Left renal cortex interstitium (tissue), 4 donors: ENCODE measurements at places on chromosomes 7 and 10.

DNA sequence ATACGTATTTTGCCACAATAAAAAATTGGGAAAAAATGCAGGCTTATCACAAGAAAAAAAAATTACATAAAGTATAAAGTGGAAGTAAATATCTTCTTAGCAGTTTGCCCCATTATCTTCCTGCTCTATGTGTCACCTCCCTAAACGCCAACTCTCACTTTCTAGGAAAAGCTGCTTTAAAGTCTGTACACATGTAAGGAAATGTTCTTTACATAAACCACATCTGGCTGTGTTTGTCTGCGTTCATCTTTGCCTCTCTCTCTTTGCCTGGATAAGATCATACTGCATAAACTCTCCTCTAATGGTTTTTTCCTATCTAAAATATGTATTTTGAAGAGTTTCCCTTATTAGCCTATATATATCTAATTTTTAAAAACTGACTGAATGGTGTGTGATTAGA lies 23.0 kb upstream of the UMAD1 start:
- no peak for DNase-seq

GRCh38 chr10:43124574-43125273 lies 13.5 kb upstream of the CSGALNACT2 start:
- no peak for DNase-seq

GRCh38 chr7:69104023-69104422 lies 494.3 kb upstream of the AUTS2 start:
- DNase-seq = no peak

- no peak for DNase-seq
Observed at GRCh38 chr7:135192914-135193536, 18.3 kb downstream of the WDR91 start.

DNA sequence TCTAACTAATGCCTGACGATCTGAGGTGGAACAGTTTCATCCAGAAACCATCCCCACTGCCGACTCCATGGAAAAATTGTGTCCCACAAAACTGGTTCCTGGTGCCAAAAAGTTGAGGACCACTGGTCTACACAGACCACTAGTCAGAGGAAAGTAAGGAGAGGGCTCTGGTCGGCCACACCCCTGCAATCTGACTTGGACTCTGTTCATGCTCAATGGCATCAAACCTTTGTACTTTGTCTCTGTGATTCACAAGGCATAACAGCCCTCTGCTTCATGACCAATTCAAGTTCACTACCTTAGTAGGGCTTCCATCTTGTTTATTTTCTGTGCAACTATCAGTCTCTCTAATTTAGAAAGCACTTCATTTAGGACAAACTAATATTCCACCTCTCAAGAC lies 1.8 kb downstream of the TUBAL3 start:
- DNase-seq = no peak

DNA sequence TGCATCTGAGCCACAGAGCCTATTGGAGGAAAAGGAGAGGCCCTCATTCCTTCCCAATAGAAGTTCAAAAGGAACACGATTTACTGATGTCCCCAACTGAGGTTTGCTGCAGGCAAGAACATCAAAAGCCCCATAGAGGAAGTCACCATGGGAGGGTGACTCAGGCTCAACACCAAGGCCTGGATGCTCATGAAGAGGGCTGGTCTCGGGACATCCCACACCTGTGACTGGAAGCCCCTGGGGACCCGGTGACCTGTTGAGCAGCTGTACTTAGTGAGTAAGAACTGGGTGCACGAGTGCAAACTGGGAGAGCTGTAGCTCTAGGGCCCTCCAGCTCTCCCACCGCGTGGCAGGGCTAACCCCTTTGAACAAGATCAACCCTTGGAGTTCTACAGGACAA lies 38.0 kb downstream of the CYTH3 start:
- DNase-seq = no peak

- DNase-seq = no peak
Observed at GRCh38 chr10:96660297-96660696, 60.0 kb downstream of the PIK3AP1 start.

- no peak for DNase-seq
Observed at GRCh38 chr10:73991203-73991883, 6.6 kb upstream of the VCL start.

DNA sequence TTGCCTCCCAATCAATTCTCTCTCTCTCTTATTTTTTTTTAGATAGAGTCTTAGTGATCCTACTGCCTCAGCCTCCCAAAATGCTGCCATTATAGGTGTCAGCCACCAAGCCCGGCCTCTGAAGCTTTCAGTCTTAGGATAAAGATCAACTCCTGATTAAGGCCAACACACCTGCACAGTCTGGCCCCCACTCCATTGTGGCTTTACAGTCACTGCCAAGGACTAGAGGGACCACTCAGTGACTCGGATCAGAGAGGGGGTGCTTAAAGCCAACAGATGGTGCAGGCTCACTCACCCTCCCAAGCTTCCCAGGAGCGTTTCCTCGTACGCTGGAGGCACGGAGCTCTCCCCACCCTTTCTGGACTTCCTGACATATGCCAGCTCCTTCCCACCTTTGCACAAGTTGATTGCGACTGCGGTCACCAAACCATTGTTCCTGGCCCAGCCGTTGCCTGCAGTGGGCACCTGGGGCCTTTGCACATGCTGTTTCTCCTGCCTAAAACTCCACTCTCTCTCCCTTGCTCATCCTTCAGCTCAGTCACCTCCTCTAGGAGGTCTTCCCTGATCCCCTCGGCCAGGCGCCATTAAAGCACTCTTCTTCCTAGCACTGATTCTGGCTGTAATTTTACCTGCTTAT lies 1.7 kb upstream of the CDH23 start:
- DNase-seq = no peak

- DNase-seq = no peak
Observed at GRCh38 chr7:54409917-54410316, 132.3 kb upstream of the VSTM2A start.

DNA sequence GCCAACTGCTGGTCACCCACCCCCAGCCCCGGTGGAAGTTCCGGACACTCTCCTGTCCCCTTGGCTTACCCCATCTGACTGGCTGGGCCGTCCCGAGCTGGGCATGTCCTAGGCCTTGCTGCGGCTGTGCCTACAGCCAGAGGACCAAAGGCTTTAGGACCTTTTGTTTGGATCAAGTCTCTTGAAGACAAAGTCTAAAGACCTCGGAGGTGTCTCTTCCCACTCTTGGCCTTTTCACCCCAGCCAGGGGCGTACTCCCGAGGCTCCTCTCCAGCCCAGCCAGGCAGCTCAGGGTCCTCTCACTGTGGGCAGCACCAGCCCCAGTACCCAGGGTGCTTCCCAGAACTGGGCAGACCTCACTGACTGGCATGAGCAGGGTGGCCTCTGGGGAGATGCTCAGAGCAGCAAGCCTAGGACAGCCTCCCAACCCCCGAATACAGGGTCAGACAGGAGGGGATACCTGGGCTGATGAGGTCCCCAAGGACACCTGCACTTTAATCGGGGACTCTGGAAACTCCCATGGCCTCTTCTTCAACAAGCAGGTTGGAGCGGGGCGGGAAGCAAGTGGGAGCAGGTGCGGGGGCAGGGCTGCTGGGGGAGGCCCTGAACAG lies 2.7 kb upstream of the PWWP2B start:
- DNase-seq = no peak

DNA sequence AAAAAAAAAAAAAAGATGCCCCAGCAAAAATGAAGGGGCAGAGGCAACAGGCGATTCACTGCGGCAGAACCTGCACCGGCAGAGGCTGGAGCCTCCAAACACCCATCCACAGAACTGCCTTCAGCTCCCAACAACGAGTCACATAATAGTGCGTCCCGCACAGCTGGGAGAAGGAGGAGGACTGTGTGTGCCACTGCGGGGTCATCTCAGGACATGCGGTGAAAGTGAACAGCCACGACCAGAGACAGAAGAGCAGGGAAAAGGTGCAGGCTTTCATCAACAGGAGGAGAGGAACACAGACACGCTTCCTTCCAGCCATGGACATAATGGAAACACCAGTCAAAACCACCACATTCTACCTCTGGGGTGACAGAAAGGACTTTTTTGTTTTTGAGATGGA lies 34.1 kb downstream of the DAGLB start:
- DNase-seq = no peak

- no peak for DNase-seq
Observed at GRCh38 chr10:934746-935406, 3.4 kb upstream of the LARP4B start.

GRCh38 chr10:11098666-11099065 lies 81.0 kb downstream of the CELF2 start:
- no peak for DNase-seq

GRCh38 chr10:10043083-10043482 lies 974.6 kb upstream of the CELF2 start:
- DNase-seq = no peak

DNA sequence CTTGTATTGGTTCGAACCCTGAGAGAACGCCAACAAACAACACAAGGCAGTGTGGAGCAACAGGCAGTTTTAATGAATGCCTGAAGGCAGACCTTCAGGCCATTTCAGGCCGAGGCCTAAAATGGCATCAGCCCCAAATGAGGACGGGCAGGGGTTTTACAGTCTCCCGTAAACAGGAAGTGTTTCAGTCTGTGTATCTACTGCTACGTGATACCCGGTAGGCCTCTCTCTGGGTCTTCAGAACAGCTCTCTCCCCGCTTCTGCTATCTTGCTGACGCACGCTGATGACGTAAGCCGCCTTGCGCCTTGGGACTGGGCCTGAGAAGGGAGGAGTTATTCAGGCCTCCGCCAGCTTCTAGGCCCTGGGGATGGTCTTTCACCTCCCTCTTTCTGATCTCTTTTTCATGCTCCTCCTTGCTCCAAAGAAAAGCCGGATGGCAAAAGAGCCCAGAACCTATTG lies 67.7 kb downstream of the ST8SIA6 start:
- no peak for DNase-seq

- DNase-seq = no peak
Observed at GRCh38 chr7:109844362-109844761, 1246.6 kb upstream of the LRRN3 start.

- DNase-seq = no peak
Observed at GRCh38 chr7:41885078-41885477, 182.2 kb upstream of the INHBA start.

GRCh38 chr7:51160411-51160810 lies 156.2 kb downstream of the COBL start:
- DNase-seq = no peak

DNA sequence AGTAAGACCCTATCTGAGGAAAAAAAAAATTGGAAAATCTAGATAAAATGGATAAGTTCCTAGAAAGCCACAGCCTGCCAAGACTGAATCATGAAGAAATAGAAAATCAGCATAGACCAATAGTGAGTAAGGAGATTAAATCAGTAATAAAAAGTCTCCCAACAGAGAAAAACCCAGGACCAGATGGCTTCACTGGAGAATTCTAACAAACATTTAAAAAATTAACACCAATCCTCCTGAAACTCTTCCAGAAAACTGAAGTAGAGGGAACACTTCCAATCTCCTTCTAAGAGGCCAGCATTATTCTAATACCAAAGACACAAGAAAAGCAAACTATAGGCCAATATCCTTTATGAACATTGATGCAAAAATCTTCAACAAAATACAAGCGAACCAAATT lies 8.8 kb upstream of the LIMK1 start:
- no peak for DNase-seq

GRCh38 chr10:132570771-132571649 lies 33.4 kb downstream of the INPP5A start:
- no peak for DNase-seq

DNA sequence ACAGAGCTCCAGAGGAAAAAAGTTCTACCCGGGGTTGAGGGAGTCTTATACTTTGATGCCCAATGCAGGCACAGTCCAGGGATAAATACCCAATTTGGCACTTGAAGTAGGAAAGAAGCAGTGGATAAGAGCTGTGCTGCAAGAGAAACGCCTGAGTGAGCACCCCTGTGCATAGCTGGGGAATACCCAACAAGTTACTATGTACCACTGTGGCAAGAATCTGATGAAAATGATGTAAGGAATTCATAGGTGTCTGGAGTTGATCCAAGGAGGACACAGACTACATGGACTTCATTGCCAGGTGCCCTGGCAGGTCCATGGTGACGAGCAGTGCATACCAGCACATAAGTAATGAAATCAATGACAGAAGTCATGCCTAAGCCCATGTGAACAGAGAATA lies 183.7 kb upstream of the FEZF1 start:
- no peak for DNase-seq

GRCh38 chr7:87151729-87152111 lies 533 bp upstream of the DMTF1 start:
- no peak for DNase-seq

DNA sequence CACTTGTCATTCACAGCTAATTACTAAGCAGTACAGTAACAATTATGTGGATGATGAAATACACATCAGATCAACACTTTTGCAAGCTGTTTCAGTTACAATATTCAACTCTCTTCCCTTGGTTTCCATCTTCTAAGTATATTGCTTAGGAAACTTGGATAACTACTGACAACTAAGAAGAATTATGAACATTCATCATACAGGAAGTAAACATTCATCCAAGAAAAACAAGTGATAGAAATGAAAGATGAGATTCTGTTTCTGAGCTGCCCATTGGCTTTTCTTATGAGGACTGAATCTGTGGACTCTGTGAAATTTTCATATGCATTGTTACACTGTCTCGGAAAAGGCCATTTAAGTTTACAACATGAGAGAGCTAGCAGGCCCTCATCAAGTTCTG lies 240.2 kb downstream of the PRKG1 start:
- peak; percentile 19 for DNase-seq

DNA sequence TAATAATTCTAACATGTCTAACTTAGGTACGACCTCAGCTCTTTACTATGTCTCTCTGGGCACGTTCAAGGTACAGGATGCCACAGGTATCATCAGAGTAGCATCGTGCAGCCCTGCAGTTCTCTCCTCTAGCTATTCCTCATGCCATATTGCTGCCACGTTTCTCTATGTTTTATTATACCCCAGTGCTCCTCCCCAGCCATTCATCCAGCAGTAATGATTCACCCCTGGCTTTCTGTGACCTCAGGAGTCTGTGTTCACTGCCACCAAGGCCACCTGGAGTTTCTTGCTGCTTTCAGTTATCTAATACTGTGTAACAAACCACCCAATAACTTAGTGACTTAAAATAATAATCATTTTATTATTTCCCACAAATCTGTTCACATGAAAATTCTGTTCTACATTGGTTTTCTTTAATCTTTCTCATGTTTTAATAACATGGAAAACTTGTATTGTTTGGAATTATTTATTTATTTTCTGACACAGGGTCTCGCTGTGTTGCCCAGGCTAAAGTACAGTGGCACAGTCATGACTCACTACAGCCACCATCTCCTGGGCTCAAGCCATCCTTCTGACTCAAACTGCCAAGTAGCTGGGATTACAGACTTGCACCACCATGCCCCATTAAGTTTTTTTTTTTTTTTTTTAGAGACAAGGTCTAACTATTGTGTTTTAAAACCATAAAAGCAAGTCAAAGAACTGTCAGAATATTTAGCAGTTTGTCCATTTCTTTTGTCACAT lies 21.8 kb downstream of the REEP3 start:
- no peak for DNase-seq
